CMK (cell line): ENCODE measurements at places on chromosomes 11 and 22.

DNA sequence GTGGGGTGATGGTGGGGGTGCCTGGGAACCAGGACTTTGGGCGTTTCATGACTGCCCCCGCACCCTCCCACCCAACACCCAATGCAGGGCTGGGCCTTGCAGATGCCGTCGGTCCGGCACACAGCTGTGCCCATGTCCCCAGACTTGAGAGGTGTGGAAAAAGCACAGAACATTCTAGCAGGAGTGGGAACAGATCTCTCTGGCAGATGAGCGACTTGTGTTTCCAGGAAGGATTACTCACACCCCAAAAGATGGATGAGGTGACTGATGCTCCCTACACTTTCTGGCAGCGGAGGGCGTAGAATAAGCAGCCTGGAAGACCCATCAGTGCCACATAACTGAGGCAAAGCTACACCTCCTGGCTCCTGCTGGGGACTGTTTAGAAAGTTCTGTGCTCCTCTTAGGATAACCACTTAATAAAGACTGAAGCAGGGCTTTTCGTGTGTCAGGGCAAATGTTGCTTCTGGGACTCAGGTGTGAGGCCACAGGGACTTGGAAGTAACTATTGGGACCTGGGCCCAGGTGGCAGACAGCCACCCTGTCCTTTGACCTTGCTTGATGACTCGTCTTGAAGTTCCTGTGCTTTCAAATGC lies 24.2 kb downstream of the FBLN1 start:
- DNase-seq, result no peak

DNA sequence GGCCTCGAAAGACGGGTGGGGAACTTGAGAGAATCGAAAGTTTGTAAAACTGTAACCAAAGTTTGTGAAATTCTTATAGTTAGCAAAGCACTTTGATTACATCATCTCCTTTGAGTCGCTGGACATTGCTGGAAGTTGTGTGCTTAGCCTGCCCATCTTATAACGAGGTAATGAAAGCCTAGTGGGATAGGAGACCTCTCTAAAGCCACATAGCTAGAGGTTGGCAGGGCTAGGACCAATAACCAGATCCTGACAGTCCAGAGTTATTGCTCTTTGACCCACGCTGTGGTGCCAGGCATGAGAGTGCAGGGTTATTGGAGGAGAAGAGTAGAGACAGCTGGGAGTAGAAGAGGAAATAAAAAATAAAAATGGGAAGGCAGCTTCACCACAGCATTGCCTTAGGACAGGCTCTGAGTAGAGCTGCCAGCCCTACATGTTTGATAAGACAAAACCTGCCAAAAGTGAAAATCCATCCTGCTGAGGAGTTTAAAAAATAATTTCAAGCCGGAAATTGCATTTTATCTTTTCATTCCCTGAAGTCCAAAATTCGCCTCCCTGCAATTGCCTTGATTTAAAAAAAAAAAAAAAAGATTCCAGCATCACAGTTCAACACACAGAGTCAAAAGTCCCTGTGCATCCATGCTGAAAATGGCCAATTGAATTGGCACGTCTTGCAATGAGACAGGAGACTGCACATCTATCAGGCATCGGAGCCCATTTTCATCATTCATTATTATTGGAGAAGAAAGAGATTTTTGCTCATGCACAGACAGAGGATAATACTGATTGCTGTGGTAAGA lies 225.5 kb upstream of the POU2AF2 start:
- DNase-seq, result no peak

GRCh38 chr11:44842220-44842619 lies 108.5 kb downstream of the TP53I11 start:
- no peak for DNase-seq

- DNase-seq, result no peak
Measured at GRCh38 chr11:92393218-92393617, 168.6 kb downstream of the FAT3 start.

DNA sequence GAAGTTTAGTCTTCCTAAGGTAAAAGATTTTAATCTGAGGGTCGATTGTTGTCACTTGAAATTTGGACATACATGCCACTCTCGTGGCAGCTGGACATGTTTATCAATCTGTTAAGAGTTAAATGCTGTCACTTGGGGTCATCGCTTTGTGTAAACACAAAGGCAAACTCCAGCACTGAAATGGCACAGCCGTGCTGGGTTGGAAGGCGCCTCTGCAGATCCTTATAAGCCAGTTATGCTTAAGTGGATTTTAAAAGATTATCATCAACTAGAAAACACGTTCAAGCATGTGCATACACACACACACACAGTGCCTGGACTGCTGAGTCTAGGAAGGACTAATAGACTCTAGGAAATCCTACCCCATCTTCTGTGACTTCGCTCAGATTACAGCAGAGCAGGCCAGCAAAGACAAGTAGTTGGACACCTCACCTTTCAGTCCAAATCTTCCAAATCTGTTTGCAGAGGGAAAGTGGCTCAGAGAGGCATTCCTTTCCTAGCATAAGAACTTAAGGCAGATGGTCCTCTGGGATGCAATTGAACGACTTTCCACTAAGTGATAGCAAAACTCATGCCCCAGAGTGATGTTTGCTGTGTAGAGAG lies 83.7 kb downstream of the CACNG2 start:
- DNase-seq, result no peak

DNA sequence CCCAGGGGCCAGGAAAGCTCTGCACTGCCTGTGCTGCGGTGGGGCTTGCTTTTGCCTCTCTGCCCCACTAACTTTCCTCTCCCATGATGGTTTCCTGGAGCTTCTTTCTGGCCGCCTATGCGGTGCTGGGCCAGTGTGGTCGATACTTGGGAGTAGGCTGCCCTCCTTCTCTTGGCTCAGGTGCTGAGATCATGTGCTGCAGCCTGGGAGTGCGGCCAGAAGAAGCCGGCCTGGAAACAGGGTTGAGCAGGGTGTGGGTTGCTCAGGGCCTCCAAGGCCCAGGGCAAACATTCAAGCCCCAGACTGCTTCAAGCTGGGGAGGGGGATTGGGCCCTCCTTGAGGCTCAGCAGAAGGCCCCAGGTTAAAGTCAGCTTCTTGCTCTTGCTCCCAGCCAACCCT lies 125.0 kb downstream of the NTM start:
- DNase-seq, result no peak

DNA sequence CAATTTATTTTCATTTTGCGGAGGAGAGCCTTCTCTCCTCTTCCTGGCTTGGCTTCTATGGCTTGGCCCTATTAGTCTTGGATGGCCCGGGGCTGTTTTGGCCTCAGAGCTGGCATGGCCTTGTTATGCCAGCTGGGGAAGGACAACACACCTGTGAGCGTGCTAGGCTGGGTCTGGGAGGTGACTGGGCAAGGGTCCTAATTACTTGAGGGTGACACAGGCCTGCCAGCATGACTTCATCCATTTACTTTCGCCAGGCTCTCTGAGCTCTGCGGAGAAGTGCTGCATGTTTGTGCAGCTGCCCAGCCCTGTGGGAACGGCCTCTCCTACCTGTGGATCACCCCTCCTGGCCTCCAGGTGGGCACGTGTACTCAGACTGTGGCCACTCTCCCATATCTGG lies 153.6 kb downstream of the SNX19 start:
- DNase-seq, result no peak

GRCh38 chr22:36918586-36919284 lies 5.3 kb downstream of the CSF2RB start:
- DNase-seq, result no peak

DNA sequence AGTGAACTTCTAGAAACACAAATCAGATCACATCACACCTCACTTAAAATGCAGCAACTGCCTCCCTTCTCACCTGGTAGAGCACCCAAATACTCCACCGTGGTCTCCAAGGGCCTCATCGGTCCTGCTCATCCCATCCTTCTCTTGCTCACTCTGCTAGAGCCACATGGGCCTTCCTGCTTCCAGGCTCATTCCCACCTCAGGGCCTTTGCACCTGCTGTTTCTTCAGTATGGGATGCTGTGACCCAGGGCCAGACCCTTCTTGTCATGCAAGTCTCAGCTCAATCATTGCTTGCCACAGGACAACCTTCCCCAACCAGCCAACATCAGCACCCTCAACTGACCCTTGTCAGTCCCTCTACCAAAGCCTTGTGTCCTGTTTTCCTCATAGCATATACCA lies 124.9 kb downstream of the GALNT18 start:
- no peak for DNase-seq

- no peak for DNase-seq
Measured at GRCh38 chr22:22208652-22209051, 35.9 kb upstream of the VPREB1 start.

DNA sequence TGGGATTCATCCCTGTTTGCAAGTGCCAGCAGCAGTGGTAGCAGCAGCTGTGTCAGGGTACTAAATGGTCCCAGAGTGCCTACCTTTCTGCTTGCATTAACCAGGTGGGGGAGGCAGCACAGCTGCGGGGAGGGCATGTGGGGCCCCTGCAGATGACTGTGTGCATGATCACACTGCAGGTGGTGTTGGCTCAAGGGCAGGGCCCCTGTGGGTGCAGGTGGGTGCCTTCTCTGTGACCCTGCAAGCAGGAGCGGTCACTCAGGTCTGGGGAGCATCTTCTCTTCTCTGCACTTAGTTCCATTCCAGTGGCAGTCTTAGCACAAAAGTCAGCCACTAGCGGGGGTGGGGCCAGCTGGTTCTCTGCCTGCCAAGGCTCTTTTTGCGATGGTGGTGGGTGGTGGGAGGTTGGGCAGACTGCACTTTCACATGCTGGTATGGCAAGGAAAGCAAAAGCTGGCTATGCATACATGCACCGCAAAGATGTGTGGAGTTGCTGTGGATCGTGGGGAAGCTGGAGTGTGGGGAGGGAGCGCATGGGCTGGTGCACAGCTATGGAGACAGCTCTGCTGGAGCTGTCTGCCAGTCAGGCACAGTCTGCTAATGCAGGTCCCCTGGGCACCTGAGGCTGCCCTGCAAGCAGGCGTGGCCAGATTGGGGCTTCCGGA lies 157.1 kb downstream of the DYNC2H1 start:
- DNase-seq, result no peak

- DNase-seq, result no peak
Measured at GRCh38 chr22:19805821-19806212, 45.2 kb downstream of the TBX1 start.

GRCh38 chr22:47301820-47302475 lies 539.5 kb downstream of the TBC1D22A start:
- DNase-seq, result no peak

DNA sequence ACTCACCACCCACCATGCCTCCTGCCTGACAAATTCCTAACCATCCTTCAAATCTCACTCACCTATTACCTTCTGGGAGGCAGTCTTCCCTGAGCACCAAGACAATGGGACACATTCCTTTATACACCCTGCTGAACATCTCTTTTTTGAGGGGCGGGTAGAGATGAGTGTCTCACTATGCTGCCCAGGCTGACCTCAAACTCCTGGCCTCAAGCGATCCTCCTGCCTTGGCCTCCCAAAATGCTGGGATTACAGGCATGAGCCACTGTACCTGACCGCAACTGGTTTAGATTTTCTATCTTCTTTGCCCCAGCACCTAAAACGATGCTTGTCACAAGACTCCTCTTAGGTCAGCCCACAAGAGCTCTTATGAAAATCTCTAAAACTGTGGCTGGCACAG lies 7.1 kb downstream of the TIMM10 start:
- no peak for DNase-seq

GRCh38 chr22:36873614-36874308 lies 13.0 kb downstream of the NCF4 start:
- no peak for DNase-seq

- no peak for DNase-seq
Measured at GRCh38 chr11:115698243-115698642, 194.0 kb upstream of the CADM1 start.

DNA sequence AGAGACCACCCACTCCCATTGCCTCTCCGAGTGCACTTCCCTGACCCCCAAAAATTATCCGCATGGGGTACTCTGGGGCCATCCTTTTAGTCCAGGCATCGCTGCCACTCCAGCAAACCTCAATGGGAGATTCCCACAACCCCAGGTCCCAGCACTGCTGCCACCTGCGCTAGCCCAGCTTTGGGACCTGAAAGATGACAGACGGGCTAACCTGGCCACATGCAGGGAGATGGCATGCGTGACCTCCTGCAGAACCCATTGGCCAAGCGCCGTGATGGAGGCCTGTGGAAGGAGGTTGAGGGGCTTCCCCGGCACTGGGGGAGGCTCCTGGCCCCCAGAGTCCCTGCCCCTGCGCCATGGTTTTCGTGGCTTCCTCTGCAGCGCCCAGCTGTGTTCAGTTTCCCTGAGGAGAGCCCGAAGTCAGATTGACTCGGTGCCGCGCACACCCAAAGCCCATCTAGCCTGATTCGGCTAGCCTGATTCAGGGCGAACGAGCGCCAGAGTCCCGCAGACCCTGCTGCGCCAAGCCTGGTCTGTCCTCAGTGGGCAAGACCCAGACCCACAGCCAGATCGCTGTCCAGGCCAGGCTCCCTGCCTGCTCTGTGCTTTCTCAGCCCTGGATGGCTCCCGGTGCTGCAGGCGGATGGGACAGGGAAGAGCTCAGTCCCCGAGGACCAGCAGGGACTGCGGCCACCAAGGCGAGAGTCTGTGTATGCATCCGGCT lies 751 bp upstream of the WNT7B start:
- DNase-seq, result no peak

DNA sequence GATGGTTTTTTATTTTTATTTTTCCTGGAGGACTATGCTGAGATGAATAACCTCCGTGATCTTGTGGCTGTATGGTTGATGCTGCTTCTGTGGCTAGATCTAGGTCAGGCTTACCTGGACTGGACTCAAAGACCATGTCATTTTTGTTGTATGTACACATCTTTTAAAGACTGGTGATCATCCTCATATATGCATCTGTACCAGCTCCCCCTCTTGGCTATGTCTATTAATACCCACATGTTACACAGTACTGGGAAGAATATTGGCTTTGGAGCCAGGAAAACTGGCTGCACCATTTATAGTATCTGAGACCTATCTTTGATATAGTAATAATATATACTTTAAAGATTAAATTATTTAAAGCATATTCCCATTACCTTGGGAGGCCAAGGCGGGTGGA lies 18.4 kb upstream of the PITPNB start:
- no peak for DNase-seq

DNA sequence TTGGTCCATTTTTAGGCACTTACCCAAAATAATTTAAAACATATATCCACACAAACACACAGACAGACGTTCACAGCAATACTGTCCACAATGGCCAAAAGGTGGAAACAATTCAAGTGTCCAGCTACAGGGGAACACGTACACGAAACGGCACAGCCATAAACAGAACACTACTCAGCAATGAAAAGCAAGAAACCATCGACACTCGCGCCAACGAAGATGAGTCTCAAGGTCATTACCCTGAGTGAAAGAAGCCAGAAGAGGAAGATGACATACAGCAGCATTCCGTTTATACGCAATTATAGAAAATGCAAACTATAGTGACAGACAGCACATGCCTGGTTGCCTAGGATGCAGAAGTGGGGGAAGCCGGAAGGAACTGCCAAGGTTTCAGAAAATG lies 13.4 kb upstream of the COMT start:
- DNase-seq, result no peak
